Left colon (tissue), 2 donors: ENCODE measurements at places on chromosomes 2 and 18.

DNA sequence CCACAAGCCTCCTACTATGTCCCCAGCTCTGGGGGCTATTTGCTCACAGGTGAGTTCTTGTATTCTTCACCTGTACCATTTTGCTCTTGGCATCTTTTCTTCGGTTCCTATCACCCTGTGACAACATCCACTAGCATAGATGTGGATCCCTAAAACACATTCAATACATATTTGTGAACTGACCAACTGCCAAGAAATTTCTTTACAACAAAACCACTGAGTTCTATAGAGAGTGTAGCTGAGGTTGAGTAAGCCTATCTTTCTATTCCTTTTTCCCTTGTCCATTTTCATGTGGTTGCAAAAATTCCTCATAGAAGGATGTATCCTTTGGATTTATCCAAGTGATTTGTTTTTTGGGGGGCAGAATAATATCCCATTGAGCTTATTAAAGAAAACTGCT lies 192.7 kb upstream of the ITGA4 start:
- DNase-seq: no peak

DNA sequence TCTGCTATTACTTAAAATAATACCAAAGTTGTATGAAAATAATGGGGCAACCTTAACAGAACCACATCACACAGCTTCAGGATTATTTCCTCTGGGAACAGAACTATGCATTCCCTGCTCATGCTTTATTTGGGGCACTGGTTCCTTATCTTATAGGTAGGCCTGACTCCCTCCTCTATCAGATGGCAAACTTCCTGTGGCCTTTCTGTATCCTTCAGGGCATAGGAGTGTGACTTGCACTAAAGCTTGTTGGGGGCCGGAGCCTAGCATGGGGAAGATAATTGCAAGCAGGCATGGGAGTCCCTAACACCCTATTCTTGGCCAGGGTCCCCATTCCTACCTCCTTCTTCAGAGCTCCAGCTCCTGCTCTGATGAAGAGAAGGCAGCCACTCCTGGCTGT lies 167.2 kb upstream of the SERTAD2 start:
- no peak for DNase-seq

DNA sequence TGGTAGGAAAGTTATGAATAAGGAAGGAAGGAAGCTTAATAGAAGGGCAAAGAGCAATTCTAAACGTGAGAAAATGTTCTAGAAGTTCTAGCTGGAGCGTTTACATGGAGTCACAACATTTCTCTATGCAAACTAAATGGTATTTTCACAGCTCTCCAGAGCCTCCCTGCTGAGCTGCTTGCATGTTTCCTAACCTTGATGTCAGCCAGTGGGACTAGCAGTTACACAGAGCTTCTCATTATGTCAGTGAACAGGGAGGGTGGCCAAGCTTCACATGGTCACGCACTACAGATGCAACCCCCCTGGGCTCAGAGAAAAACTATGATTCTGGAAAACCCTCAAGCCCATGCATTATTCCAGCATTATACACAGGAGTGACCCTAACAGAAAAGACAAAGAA lies 153.4 kb upstream of the CCDC150 start:
- no peak for DNase-seq

GRCh38 chr2:109428281-109428680 lies 185.5 kb downstream of the SEPTIN10 start:
- no peak for DNase-seq

DNA sequence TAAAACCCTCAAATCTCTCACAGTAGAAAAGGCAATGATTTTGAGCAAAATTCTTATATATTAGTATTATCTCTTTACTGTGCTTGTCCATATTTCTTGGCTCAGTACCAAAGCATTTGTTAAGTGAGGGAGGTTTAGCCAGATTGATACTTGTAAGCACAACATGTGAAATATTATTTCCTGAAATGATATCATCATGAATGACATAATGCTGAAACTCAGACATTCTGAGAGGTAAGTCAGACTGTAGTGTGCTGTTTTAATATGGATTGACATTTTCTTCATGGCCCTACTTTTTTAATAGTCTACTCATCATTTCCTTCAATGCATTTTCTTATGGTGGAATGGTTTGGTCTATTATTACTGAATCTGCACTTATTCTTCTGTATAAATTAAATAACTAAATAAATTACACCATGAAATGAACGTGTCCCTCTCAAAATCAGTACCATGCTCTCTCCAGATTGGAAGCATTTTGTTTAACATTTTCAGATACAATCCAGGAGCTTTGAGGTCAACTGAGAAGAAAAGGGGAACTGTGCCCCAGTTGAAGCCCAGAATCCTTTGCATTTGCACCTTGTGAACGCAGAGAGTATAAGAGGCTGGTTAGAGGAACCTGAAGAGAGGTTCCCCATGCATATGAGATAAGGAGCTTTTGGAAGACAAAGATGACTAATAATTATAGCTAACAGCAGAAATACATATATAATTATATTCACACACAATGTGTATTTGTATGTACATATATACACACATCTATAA lies 50.1 kb upstream of the CRACDL start:
- DNase-seq: no peak

DNA sequence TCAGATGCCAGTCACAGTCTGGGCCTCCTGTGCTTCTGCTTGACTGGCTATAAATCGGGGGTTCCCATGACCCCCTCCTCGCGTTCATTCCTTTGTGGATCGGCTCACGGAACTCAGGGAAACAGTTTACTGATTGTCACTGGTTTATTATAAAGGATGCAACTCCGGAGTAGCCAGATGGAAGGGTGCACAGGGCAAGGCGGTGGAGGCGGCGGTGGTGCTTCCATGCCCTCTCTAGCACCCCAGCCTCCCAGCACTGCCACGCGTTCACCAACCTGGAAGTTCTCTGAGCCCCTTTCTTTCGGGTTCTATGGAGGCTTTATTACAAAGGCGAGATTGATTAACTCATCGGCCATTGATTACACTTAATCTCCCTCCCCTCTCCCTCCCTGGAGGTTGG lies 15.6 kb downstream of the LPIN1 start:
- no peak for DNase-seq

GRCh38 chr2:235613649-235614048 lies 119.8 kb downstream of the AGAP1 start:
- DNase-seq: no peak

DNA sequence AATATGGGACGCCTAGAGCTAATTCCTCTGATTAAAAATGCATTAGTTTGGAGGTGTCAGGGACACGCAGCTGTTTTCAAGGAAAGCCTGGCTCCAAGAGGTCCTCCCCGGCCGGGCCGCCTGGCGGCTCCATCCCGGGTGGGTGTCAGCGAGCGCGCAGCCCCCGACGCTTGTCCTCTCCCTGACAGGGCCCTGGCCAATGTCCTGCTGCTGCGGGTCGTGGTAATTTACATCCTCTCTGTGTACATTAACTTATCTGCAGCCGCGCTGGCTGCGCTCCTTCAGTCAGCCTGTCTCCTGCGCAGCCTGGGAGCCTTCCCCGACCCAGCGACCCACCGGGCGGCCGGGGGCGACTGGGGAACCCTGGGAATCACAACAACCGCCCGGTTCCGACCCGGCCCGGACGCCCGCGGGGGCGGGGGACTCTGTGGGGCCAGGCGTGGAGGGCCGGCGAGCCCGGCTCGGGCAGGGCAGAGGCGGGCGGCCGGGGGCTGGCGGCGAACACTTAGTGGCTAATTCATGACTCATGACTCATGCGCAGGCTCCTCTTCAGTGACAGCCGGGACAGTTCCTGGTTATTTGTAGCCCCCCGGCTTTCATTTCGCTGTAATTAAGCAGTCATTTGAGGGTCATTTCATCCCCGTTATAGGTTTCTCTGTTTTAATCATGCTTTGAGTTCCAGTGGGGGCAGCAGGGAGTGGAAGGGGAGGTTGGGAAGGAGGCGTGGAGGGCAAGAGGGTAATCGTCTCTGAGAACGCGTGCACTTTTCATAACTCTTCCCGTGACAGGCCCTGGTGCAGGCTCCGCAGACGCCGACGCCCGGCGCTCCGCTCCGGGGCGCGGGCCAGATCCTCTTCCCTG lies 141.9 kb upstream of the CTAGE1 start:
- peak; percentile 52 for DNase-seq

DNA sequence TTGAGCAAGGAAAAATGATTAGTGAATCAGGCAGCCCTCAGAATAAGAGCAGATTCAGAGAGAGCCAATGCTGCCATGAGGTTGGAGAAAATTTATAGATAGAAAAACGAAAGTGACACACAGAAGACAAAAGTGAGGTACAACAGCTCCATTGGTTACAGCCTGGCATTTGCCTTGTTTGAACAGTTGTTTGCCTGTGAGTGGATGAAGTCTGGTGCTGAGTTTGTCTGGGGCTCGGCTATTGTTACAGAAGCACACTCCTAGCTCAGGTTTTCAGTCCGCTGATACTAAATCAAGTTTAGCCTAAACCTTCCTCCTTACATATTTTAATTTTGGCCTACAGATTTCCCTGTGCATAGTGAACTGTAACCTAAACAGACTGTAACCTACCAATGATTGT lies 387.8 kb upstream of the RAB12 start:
- DNase-seq: no peak

GRCh38 chr2:28606986-28607441 lies 111.2 kb downstream of the PLB1 start:
- DNase-seq: peak; percentile 62

GRCh38 chr2:118730405-118730804 lies 117.0 kb downstream of the EN1 start:
- no peak for DNase-seq

DNA sequence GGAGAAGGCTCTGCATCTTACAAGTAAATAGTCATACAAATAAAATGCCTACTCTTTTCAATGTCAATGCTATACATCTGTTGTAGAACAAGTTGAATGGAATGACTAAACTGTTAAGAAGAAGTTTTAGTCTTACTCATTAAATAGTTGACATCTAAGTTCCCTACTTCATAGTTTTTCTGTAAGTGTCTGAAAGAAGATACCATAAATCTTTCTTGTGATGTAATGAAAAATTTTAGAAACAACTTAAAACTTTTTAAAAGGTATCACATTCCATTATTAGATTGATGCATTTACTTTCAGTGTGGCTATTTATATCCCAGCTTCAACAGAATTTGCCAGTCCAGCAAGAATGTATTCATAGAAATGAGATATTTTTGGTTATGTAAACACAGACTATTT lies 185.2 kb upstream of the EPC2 start:
- DNase-seq: no peak

DNA sequence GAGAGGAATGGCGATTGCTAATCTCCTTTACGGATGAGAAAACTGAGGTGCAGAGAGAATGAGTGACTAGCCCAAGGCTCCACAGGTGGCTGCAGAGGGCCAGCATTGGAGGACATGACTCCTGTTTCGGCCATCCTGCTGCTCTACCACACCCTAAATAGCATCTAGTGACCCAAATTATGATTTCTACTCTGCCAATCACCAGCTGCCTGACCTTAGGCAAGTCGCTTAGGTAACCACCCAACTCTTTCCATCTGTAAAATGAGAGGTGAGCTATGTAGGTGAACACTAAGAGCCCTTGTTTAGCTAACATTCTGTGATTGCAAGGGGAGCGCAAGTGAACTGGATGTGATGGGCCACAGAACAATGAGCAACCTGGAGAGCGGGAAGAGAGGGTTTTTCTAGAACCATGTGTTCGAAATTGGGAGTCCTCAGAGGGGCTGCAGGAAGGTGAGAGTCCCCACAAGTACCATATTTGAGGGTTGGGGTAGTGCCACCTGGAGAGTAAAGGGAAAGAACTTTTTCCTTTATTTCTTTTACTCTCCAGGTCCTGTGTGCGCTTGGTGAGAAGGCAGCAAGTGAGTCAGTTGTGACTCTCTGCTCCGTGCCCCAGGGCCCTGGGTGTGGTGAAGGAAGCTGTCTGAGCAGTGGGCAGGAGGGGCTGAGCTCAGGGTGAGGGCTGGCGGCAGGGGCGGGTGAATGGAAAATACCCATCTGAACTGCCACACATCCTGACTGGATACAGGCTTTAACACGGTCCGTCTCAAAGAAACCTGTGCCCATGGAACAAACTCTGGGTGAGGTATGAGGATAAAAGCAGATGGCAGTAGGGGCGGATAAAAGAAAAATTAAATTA lies 2.4 kb downstream of the CYP27C1 start:
- no peak for DNase-seq

DNA sequence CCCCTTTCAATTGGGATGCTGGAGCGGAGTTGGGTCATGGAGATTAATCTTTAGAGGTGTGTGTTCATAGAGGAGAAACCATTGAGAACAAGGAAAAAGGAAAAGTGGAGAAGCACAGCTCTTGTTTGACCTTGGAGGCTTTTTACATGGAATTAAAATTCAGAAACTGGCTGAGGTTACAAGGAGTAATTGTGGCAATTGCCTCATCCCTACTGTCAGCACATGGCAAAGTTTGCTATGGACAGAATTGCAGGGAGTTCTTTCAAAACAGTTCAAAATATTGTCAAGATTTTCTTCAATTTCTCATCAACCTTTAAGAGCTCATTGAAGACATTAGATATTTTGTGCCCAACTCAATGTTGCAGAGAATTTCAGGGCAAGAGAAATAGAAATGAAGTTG lies 232.7 kb downstream of the SLC8A1 start:
- DNase-seq: no peak

GRCh38 chr2:160478660-160479059 lies 14.9 kb downstream of the RBMS1 start:
- no peak for DNase-seq

- no peak for DNase-seq
These were observed 111.8 kb downstream of the ZNF407 start for GRCh38 chr18:74709452-74709851.

DNA sequence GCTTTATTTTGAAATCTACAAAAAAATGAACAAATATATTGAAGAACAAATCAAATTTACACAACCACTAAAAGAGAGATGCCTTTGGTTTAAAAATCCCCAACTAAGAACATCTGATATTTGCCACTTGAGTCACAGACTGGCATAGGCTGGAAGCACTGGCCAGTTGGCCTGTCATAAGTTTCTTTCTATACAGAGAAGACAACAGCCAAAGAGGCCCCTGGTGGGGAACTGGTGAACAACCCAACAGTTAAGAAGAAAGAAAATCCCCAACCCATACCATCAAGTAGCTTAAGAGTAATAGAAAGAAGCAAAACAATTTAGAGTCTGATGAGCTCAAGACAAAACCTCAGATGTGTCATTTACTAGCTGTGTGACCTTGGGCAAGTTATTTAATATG lies 45.5 kb downstream of the OSR1 start:
- no peak for DNase-seq

DNA sequence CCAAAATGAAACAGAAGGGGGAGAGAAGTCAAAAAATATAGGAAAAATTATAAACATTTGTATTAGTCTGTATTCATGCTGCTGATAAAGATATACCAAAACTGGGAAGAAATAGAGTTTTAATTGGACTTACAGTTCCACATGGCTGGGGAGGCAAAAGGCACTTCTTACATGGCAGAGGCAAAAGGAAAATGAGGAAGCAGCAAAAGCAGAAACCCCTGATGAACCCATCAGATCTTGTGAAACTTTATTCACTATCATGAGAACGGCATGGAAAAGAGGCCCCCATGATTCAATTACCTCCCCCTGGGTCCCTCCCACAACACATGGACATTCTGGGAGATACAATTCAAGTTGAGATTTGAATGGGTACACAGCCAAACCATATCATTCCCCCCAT lies 79.1 kb downstream of the ZRANB3 start:
- no peak for DNase-seq

GRCh38 chr2:66275984-66276383 lies 158.9 kb upstream of the MEIS1 start:
- no peak for DNase-seq
